ENCODE measurements at places on chromosomes 5 and 9.

DNA sequence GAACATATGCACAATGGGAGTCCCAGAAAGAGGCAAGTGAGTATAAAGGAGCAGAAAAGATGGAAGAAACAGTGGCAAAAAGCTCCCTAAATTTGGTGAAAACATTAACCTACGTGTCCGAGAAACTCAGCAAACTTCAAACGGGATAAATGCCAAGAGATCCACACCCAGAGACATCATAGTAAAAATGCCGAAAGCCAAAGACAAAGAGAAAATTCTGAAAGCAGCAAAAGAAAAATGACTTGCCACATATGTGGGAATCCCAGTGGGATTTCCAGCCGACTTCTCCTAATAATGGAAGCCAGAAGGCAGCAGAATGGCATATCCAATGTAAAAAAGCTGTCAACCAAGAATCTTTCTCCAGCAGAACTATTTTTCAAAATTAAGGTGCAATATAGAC is 101.2 kb downstream of the ADAMTS2 start:
- no peak for DNase-seq

GRCh38 chr5:36936309-36936708 is 59.7 kb downstream of the NIPBL start:
- no peak for DNase-seq

DNA sequence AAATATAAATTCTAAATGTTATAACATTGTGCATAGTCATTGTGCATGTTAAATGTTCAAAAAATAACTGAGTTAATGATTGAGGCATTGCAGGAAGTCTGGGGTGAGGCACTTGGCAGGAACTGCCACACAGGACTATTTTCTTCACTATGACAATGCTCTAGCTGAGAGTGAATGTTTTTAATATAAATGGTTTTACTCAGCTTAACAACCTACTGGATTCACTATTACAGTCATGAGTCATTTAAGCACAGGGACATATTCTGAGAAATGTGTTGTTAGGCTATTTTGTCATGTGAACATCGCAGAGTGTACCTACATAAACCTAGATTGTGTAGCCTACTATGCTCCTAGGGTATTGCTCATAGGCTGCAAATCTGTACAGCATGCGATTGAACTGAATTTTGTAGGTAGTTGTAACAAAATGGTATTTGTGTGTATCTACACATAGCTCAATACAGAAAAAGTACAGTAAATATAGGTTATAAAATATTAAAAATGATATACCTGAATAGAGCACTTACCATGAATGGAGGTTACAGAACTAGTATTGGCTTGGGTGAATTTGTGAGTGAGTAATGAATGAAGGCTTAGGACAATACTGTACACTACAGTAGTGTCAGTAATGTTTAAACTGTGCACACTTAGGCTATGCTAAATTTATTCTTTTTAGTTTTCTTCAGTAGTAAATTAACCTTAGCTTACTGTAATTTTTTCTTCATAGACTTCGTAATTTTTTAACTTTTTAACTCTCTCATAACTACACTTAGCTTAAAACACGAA is 346.1 kb upstream of the PTGER4 start:
- DNase-seq: no peak

DNA sequence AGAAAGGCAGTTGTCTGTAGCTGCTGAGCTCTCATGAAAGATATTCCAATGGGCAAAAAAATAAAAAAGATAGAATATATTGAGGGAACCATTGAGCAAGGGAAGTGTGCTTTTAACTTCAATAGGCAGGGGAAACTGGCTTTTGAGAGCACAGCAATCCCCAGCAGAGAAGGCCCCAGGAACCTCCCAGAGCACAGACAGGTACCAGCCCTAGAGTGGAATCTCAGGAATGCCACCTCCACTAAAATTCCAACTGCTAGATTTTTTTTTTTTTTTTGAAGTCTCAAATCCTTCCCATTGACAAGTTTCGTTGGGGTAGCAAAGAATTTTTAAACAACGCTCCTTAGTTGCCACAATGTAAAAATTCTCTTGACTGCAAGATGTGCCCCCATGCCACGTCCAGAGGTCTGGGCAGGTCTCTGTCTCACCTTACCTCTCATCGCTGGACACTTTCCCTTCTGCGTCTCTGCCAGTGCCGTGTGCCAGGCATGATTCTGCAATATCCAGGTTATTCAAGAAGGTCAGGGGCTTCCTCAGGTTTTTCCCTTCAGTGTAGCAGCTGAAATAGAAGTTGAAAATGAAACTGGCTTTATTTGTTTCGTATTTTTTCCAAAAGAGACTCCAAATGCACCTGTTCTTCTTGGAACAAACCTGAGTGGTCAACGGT is 64.2 kb upstream of the IRX1 start:
- no peak for DNase-seq

GRCh38 chr5:963673-964531 is 44.7 kb upstream of the NKD2 start:
- DNase-seq: peak; percentile 62

DNA sequence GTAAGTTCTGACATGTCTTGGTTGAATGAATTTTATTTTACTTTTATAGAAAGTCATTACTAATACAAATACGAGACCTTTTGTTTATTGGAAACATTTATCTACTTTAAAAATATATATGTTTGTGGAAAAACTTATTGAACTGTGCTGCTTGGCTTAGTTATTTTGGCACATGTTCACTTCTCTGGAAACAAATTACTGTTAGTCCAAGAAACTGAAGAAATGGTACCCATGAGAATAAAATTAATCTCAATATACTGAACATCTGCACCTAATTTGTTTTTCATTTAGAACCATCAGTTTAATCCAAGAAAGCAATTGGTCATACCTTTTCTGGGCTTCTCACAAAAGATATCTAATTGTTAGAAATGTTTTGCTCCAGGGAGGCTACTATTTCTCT is 32.2 kb downstream of the INVS start:
- no peak for DNase-seq

GRCh38 chr5:121292664-121293063 is 559.0 kb upstream of the FTMT start:
- DNase-seq: no peak

- DNase-seq: no peak
These were observed 4.5 kb upstream of the SHC3 start for GRCh38 chr9:89183146-89183545.

- DNase-seq: no peak
These were observed 75.4 kb downstream of the TEX10 start for GRCh38 chr9:100277166-100277979.

- no peak for DNase-seq
These were observed 235.1 kb downstream of the GADD45G start for GRCh38 chr9:89839952-89840351.

GRCh38 chr5:177317959-177318377 is 6.3 kb upstream of the MXD3 start:
- DNase-seq: peak; percentile 61

GRCh38 chr9:126704157-126704891 is 90.6 kb downstream of the LMX1B start:
- DNase-seq: no peak

DNA sequence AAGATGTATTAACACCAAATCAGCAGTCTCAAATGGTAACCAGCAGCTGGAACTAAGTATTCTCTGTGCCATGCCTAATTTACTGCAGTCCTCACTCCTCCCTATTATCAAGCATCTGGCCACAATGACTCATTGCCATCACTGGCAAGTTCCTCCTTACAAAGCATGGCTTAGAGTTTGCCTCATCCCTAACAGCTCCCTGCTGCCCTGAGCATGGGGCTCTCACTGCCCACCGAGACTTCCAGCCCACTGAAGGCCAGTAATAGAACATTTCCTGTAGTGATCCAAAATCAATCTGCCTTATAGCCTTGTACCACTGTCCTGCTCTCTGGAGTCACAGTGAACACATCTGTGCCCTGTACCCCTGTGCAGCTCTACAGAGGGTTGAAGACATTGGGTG is 211.9 kb upstream of the TRIM32 start:
- DNase-seq: no peak

GRCh38 chr5:6692906-6693305 is 20.3 kb upstream of the TENT4A start:
- no peak for DNase-seq

DNA sequence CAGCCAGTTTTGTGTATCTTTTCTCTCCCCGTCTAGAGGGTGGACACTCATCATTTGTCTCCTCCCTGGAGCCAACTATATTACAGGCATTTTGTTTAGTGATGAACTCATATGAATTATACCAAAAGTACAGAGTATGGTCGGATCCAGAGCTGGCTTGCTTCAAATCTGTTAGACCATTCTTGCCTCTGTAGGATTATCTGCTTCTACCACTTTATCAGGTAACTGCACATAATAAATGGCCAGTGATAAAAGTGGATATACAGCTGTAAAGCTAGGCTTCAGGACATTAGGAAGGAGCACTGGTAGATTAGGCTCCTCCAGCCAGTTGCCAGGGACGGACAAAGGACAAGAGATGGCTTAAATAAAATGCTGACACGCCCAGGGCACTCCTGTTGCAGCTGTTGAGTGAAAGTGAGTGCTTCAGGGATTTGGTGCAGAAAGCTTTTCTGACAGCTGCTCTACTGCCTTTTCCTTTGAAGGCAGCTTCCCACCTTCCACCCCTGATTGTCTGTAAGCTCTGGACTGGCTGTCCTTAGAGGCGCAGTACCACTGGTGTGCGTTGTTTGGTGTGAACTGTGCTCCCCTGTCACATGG is 259.2 kb downstream of the PDZD2 start:
- DNase-seq: no peak

DNA sequence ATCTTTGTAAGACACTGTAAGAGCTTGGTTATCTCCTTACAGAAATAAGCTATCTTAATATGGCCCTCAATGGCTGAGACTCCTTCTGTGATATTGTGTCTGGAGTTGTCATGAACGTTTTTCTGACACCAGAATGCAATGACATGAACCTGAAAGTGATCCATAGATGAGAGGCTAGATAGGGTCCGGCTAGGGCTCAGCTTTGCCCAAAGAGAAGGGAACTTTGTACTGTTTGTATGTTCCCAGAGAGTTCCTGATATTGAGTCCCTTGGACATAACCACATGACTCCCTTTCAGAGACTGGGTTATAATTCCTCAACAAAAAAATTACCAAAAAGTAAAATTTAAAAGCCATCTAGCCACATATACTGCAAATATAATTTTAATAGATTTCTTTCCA is 575.8 kb upstream of the CLINT1 start:
- no peak for DNase-seq

DNA sequence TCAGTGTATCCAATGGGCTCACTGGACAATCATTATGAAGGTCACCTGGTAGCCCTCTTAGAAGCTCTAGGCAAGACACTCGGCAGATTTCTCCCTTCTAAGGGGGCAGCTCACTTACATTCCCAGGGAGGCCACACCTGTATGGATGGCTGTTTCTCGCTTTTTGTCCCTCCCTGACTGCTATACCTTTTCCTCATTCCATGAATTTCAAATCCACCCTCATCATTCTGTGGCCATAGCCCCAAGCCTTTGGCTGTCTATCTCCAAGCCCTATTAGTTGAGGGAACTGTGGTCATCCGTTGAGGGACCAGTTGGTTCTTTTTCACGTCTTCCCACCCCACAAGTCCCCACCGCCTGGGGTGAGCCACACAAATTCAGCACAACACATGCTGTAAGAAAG is 85.0 kb upstream of the RARS1 start:
- no peak for DNase-seq

DNA sequence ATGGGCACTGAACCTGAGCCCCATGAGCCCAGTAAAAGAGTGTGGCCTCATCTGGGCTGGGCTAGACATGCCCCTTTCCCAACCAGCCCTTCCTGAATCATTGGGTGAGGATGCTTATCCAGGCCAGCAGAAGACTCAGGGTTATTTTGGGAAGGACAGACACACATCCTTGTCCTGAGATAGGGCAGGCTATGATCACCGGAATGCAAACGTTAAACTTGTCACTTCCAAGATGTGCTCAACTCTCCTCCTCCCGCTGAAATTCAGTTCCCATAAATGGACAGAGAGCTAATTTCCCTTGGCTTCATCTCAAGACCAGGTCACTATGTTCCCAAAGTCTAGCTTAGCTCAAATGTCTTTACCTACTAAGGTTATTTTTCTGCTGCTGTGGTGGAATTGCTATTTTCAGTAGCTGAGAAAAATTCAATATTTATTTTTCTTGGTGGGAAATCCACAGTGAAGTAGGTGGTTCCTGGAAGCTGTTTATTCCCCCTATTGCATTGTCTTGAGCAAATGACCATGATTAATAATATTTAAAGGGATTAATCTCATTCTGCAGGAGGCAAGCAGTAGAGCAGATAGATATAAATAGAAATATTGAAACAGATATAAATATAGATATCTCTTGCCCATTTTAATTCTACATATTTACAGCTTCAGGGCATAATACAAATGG is 70.0 kb downstream of the NXNL2 start:
- DNase-seq: no peak

Measured in activated T-helper 1 cell treated with anti-CD3 and anti-CD28 coated beads, Interleukin-12 subunit alpha, Interleukin-12 subunit beta, Interleukin-2, Interleukin-4 antibody, amounts not matched to agents 30 ng/mL and 10 ng/mL and 1 ng/mL, durations not matched to agents 14 hours and 24 hours and 36 hours (primary cell).